Mesendoderm (in vitro differentiated cells): ENCODE measurements at places on chromosomes 16 and 17.
A peak's percentile ranks its signal among the peaks of the same experiment; 100 is the strongest.

DNA sequence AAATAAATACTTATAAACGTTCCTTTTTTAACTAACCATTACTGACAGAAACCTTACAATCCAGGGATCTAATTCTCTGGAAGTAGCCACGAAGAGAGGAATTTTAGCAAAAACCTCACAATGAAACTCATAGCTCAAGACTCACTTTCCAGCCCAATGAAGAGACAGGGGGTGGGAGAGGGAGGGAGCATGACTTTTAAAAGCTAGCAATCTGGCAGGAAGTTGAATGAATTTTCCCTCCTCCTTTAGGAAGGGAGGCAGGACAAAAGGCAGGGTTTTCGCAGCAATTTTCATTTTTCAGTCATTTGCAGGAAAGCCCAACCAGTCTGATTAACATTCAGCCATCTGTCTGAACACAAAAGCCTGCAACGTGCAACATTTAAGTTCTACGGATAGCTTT, 381.5 kb upstream of the PSMD7 start:
- H3K27ac ChIP-seq, result no peak overlapping the region
- H3K4me3 ChIP-seq, result no peak overlapping the region
- peak; percentile 10 for DNase-seq
- H3K4me1 ChIP-seq, result no peaks in the 10 kb centered on the region

DNA sequence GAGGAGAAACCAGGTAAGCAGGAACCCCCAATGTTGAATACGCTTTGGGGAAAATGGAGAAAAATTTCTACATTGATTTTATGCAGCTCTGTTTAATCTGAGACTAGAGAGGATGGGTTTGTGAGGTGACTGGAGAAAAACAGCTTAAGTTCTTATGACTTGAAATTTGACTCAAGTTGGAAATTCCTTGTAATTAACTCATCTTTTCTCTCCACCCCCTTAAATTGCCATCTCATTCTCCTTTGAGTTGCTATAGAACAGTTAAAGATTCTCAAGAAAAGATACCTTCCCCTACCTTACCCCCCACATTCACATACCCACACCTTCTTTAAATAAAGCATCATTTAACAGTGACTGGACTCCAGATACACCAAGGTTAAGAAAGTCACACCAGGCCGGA, 24.2 kb downstream of the ZNRF1 start:
- no peak overlapping the region for H3K27ac ChIP-seq
- no peak overlapping the region for H3K4me3 ChIP-seq
- H3K27me3 ChIP-seq, result no peaks in the 10 kb centered on the region
- DNase-seq, result no peak
- H3K36me3 ChIP-seq, result no peaks in the 10 kb centered on the region

- no peak overlapping the region for H3K4me3 ChIP-seq
- no peaks in the 10 kb centered on the region for H3K27me3 ChIP-seq
- no peak overlapping the region for H3K27ac ChIP-seq
- H3K4me1 ChIP-seq, result no peaks in the 10 kb centered on the region
- H3K36me3 ChIP-seq, result no peaks in the 10 kb centered on the region
- no peak for DNase-seq
Observed at GRCh38 chr17:82396601-82397435, 21.3 kb upstream of the HEXD start.

GRCh38 chr17:7713782-7714181, 3.8 kb upstream of the DNAH2 start:
- H3K4me3 ChIP-seq, result no peak overlapping the region
- no peak overlapping the region for H3K27ac ChIP-seq
- H3K36me3 ChIP-seq, result no peaks in the 10 kb centered on the region
- DNase-seq, result no peak
- peaks cover 7% of the 10 kb centered on the region for H3K4me1 ChIP-seq
- H3K27me3 ChIP-seq, result no peaks in the 10 kb centered on the region

DNA sequence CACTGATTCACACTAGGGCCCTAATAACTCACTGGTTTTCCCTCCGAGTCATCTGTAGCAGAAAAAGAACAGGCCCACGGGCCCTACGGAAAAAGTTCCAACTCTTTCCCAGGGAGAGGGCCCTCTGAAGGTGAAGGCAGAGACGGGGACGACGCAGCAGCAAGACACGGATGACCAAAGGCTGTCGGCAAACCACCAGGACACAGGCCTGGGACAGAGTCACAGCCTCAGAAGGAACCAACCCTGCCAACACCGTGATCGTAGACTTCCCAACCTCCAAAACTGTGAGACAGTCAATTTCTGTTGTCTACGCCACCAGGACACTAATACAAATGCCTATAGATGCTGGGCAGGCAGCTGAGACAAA, 5.2 kb upstream of the SPHK1 start:
- H3K4me1 ChIP-seq, result no peaks in the 10 kb centered on the region
- no peaks in the 10 kb centered on the region for H3K36me3 ChIP-seq
- no peak overlapping the region for H3K4me3 ChIP-seq
- no peak overlapping the region for H3K27ac ChIP-seq
- H3K27me3 ChIP-seq, result no peaks in the 10 kb centered on the region

DNA sequence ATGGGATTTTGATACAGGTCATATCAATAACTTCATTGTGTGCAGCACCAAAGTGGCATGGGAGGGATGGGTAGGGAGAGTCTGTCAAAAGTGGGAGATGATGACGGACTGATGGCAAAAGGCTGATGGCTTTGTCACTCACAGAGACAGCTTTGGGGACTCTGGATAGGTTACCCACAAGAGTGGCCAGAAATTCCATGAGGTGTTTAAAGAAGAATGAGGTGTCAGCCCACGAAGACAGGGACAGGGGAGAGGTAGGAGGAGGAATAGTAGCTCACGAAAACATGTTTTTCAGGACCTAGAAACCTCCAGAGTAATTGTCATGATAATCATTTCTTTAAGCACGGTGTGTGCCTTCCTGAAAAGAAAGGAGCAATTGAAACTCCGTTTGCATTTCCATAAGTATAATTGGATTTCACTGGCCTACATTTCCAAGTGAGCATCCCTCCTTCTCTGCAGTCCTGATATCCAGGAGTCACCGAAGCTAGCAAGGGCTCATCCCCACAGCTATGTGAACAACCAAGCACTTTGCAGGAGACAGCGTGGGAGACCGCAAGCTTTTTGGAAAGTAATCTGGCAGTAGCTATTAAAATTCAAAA, 60.0 kb downstream of the HSD17B2 start:
- H3K27ac ChIP-seq, result no peak overlapping the region
- no peaks in the 10 kb centered on the region for H3K36me3 ChIP-seq
- no peak for DNase-seq
- H3K4me3 ChIP-seq, result no peak overlapping the region
- H3K4me1 ChIP-seq, result peaks cover 4% of the 10 kb centered on the region
- H3K27me3 ChIP-seq, result no peaks in the 10 kb centered on the region

GRCh38 chr16:20610211-20610891, 34.2 kb upstream of the ACSM2B start:
- H3K27ac ChIP-seq, result no peak overlapping the region
- no peaks in the 10 kb centered on the region for H3K4me1 ChIP-seq
- H3K27me3 ChIP-seq, result no peaks in the 10 kb centered on the region
- no peak overlapping the region for H3K4me3 ChIP-seq
- H3K36me3 ChIP-seq, result no peaks in the 10 kb centered on the region
- DNase-seq, result no peak
